NCI-H187 treated with DMSO at 0.1 percent for 48 hours (cell line): ENCODE measurements at places on chromosomes 7 and 10.
A peak's percentile ranks its signal among the peaks of the same experiment; 100 is the strongest.

GRCh38 chr7:2214636-2215035 is 18.1 kb downstream of the MAD1L1 start:
- DNase-seq, result no peak

GRCh38 chr10:62839590-62839989 is 23.4 kb upstream of the EGR2 start:
- DNase-seq, result no peak

DNA sequence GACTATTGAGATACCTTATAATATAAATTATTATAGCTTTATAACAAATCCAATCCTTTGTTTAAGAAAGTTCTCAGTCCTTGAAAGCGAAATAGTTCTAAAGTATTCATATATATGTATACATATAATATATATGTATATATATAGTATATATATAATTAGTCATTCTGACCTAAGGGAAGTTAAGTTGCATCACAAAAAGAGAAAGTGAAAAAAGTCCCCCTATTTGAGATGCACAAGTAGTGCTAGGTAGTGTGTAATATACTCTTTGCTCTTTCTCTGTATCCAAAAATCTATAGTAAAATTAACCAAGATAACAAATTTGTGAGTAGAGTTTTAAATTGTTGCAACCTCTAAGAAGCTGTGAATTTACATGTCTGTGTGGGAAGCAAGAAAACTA is 13.3 kb upstream of the IFIT1B start:
- DNase-seq, result no peak

GRCh38 chr10:1061930-1062774 is 6.0 kb downstream of the WDR37 start:
- no peak for DNase-seq

GRCh38 chr10:93992400-93993030 is 1.2 kb upstream of the PLCE1 start:
- DNase-seq, result no peak

DNA sequence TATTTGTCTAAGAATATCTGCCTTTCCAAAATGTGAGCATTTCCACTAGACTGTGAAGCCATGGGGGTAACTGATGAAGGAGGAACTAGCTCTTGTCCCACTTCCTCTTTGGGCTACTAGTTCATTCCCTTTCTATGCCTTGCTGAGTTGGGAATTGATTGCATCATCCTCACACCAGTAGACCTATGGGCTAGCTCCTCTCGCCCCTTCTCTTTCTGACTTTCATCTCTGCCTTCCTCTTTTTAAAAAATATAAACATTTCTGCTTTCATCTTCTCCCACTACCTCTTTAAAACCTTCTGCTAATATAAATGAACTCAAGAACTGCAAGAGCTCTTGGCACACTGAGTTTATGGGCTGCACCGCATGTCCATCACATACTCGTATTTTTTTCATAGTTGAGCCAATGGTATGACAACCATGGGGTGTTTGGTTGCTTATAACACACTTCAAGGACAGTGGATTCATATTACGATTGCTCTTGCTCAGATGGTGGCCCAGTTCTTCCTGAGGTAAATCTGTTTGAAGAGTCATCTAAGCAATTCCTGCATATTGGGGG is 182.0 kb downstream of the REEP3 start:
- DNase-seq, result peak; percentile 0

DNA sequence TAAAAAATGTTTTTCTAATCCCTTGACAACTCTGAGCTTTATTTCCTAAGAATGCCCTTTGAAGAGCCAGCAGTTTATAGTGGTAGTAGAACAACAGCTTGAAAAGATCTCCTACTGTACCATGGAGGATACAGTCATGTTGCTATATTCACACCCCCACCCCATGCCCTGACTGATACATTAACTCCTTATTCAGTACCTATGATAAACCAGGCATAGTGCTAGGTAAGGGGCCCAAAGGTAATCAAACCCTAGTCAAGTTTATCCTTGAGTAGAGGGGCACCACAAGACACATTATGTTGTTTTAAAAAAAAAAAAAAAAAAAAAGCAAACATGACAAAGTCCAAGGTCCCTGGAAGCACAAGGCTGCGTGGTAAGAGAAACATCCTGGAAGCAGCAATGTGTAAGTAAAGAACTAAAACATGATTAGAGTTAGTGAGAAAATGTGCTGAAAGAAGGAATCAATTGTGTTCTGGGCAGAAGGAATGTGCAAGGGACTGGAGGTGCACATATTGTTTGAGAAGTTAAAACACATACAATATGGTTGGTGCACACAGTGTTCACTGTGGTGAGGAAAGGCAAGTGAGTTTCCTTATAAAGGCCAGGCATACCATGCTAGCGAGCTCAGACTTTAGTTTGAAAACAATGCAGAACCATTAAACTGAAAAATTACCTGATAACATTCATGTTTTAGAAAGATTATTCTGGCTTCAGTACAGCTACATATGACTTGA is 51.2 kb downstream of the PDE1C start:
- DNase-seq, result no peak

DNA sequence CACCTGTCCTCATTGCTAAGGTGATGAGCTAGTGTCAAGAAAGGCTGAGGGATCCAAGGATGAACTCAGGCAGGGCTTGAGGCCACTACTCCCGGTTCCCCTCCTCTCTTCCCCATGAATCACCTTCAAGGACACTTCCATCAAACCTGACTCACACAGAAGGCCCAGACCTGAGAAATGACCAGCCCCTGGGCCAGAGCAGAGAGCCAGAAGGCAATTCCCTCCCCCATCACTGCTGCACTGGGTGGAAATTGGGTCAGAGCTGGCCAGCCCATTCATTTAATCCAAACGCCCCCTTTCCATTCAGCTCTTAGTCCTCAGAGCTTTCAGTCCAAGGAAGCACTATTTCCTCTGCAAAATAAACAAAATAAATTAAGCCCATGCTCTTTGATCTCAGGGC is 182.0 kb downstream of the KCNMA1 start:
- DNase-seq, result no peak

DNA sequence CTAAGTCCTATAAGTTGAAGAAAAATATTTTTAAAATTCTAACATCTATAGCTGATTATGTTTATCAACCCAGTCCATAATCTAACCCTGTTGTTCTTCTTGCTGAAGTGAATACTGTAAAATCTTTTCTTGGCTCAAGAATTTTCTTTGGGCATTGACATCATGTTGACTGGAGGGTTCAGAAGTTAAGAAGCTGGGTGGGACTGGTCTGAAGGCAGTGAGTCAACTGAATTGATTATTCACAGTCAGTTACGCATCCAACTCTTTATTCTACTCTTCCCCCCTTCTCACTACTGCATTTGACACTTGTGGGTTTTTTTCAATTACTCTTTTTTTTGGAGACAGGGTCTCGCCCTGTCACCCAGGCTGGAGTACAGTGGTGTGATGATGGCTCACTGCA is 31.0 kb downstream of the DENND2A start:
- DNase-seq, result no peak

DNA sequence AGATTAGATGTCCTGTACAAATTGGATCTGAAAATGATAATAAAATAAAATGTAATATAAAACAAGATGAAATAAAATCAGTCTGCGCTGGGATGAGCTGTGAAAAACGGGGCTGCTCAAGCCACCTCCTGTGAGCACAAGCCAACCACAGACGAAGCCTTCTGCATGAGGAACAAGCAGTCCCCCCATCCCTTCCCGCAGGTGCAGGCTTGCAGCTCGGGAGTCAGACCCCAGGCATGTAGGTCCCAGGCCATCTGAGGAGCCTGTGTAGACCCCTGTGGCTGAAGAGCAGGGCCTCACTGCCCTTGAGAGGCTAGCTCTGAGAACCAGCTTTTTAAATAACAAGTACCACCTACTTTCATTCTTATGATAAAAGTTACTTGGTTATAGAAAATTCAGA is 123.4 kb downstream of the TNS3 start:
- no peak for DNase-seq

DNA sequence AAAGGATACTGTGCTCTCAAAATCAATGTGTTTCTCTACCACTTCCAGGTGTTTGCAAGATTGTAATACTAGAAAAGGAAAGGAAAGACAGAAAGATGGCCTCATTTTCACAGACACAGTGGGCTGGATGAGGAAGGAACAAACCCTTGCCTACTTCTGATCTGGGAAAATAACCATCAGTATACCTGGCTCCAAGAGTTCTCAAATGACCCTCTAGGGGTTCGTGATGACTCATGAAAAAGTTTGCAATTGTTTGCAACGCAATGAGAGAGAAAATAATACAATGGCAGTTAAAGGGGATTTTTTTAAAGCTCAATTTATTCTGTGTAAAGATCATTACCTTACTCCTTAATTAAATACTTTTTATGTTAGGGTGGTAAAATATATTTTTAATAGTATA is 197.6 kb upstream of the INHBA start:
- DNase-seq, result no peak

- no peak for DNase-seq
These were observed 168.4 kb upstream of the ASAH2 start for GRCh38 chr10:50419756-50420155.

- no peak for DNase-seq
These were observed 190.7 kb upstream of the TAC1 start for GRCh38 chr7:97541188-97541587.

DNA sequence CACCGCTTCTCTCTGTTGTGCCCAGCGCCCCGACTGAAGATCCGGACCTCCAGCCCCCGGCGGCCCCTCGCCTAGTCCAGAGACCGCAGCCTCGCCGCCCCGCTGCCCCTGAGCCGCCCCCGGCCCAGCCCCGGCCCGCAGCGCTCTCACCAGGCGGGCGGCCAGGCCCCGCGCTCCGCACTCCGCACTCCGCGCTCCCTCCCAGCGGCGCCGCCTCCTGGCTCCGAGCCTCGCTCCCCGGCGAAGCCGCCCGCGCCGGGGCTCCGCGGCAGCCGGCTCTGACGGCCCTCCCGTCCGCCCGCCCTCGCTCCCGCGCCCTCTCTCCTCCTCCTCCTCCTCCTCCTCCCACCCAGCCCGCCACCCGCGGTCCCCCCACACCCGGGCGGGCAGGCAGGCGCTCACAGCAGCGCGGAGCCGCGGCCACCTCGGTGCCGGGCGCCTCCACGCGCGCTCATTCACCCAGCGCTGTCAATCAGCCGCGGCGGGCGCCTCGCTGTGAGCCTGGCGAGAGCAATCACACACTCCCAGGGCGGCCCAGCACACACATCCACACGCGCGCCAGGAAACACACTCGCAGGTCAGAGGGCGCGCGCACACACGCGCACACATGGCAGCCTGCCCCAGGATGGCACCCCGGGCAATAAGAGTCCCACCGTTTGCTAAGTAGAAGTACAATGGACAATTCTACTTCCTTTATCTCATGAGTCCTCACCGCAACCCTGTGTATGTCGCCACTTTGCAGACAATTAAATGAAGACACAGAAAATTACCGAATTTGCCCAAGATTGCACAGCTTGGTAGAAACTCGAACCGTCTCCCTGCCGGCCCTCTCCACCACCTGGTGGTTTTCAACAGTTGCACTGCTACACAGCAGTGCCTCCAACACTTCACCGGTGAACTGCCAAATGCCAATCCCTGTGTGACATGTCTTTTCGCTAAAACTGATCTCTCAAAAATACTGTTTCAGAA is at the start of gene PRRT4:
Gene PRRT4 (minus strand): TSS at position 280 of the 969 bp plus-strand sequence.
- DNase-seq, result no peak

DNA sequence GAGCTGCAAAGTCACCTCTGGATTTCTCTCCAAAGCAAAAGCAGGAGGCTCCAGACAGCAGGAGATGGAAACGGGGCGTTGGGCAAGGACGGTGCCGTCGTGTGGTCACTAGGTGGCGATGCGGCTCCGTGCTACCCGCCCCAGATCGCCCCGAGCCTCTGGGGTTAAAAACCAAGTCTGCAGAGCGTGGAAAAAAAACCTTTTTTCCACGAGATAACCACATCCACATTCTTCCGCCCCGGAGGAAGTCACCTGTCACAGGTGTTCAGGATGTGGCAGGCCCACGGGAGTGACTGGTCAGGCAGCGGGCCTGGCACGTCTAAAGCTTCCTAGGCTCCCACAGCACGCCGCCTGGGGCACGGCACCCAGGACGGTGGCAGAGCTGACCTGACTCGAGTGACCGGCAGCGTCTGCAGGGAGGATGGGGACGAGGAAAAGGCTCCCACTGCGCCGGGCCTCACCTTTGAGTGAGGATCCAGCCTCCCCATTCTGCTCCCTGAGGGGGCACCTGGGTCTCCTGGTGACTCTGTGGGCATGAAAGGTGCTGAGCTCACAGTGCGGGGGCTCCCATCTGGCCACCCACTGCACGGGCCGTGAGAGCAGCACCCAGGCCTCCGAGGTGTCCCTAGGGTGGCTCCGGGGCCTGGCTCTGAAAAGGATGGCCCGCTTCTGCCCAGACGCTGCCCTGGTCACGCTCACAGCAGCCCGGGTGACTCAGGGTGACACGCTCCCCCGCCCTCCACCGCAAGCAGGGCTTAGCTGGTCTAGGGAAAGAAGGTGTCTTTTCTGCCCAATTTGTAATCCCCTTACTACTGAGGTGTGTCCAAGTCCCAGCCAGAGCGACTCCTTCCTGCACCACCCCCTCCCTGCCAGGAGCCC is 71.3 kb upstream of the TNRC18 start:
- DNase-seq, result peak; percentile 24

DNA sequence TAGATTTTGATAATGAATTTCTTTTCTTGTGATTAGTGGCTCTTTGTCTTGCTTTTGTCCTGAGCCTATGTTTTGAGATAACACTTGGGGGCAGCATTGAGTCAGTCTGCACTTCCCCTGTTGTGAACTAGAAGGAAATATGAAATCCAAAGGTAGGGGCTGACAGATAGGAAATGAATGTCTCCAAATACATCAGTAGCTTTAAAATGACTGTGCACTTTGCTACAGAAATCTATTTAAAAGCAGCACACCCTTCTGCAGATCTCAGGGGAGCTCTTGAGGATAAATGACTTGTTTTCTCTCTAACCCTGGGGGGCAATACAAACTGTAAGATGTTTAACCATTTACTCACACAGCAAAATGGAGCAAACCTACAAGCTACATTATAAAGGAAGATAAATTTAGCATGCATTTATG is 176.0 kb upstream of the MYO3A start:
- DNase-seq, result peak; percentile 40

DNA sequence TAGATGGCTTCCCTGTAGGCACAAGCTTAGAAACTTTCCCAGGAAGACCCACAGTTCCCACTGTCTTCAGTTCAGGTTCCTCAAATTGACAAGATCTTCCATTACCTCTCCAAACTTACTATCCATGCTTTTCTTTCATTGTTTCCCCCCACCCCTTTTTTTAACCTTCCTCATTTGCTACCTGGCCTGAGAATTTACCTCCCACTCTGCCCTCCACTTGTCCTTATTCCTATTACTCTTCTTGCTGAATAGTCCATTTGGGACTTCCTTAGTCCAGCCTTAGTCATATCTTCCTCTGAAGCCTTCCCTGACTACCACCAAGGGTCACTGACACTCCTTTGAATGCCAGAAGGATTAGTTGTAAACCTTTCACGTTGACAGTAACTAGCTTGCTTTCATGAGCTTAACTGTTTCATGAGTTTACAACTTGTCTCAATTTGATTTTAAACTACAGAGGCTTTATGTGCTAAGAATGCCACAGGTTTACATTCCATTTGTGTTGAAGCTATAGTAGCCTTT is 1.2 kb upstream of the CALU start:
- DNase-seq, result no peak
